ENCODE measurements at places on chromosomes 2 and 18. TPM values are rescaled to one million over a fixed set of nuclear protein-coding genes. Genes with fewer than 3 reads are reported as not detected.

DNA sequence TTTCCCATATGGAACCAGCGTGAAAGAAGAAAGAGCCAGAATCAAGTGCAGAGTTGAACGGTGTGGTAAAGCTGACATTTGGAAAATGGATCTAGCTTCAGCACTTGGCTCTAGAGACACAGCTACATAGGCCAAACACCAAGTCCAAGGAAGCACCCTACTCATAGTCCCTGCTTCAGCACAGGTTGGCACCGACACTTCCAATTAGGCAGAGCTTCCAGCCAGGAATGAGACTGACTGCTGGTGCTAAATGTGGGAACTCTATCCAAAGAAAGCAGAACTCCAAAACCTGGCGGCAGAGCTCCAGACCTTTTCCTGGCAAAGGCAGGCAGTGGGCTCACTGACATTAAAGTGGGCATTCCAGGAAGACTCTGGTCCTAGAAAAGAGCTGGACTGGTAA, 125.4 kb upstream of the CTNNA2 start:
- DNase-seq: no peak

DNA sequence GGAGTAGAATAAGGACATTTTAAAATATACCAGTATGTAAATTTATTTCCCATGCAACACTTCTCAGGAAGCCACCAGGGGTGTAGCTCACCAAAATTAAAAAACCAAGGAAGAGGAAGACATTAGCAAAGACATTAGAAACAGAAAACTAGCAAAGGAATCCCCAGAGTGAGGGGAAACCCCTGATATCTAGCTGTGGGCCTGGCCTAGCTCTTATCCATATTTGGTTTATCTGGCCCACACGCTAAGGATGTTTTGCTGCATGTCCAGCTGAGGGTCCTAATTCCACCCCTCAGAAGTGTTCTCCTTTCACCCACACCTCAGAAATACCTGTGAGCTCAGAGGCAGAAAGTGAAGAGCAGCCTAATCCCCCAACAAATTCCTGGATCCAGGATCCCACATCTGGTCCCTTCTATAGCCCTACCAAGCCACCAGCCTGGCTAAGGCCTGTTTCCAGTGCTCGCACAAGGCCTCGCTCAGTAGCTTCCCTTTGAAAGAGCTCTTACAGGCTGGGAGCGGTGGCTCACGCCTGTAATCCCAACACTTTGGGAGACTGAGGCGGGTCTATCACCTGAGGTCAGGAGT, 17.4 kb downstream of the OSBPL1A start:
- DNase-seq: no peak

GRCh38 chr18:69956665-69957620, 9.3 kb upstream of the CD226 start:
- DNase-seq: no peak

DNA sequence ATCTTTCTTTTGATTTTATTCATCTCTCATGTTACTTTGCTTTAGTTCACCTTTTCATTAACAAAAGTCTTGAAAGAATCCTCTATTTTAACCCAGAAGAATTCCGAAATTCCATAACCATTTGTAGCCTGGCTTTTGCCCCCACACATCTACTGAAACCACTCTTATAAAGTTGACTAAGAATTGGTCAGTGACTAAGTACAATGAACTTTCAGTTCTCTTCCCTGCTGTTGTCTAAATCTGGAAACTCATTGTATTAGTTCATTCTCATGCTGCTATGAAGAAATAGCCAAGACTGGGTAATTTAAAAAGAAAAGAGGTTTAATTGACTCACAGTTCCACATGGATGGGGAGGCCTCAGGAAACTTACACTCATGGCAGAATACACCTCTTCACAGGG, 49.9 kb upstream of the PNPT1 start:
- no peak for DNase-seq

GRCh38 chr2:70738159-70738558, 29.8 kb downstream of the ADD2 start:
- no peak for DNase-seq

- DNase-seq: no peak
Measured at GRCh38 chr2:230234845-230235244, 9.3 kb downstream of the SP140 start.

DNA sequence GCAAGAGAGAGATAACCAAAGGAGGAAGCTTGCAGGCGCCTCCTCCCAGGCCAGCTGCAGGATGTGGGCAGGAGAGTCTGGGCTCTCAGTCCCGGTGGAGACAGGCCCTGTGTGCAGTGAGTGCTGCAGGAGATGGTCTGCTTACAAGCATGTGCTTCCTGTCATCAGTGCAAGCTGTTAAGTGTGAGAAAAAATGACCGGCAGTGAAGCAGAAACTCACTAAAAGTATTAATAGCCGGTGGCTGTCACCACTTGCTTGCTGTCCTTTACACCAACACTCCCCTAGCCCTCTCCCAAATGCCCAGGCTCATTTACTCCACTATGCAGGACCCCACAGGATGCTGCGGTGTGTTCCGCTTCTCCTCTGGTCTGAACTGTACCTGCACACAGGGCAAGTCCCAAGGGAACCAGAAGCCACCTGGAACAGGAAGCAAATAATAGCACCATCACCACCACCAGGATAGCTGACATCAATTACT, 435.6 kb upstream of the HS6ST1 start:
- DNase-seq: no peak

- DNase-seq: peak; percentile 33
Measured at GRCh38 chr18:22813648-22814328, 119.3 kb upstream of the RBBP8 start.

DNA sequence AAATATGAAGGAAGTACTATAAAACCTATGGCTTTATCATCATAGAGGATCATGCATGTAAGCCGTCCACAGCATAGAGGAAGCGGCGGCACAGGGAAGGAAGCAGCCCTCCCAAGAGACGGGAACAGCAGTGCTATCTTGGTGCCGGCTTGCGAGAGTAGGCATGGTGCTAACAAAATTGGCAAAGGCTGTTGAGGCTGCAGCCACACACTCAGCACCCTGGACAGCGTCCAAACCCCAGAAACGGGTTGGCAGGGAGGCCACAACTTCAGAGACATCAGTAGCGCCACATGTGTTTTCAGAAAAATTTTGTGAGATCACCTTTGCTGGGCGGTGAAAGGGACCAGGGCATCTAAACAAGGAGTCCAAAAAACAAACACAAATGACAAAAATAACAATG, 37.7 kb downstream of the NETO1 start:
- no peak for DNase-seq

- DNase-seq: no peak
Measured at GRCh38 chr2:7450833-7451190, 533.6 kb downstream of the RNF144A start.

- peak; percentile 40 for DNase-seq
Measured at GRCh38 chr2:193584522-193584938, 1389.8 kb upstream of the TMEFF2 start.

DNA sequence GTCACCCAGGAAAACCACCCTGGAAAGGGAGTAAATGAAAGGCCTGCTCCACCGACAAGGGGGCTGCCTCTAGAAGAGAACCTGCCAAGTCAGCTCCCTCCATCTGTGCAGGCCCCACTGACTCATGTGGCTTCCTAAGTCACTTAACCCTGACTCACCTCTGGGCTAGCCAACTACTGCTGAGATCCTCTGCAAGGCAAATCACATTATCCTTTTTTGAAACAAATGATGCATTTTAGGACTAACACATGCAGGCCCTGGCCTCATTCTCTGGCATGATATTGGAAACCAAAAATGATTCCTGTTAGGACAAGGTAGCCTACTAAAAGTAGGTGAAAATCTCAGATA, 474.6 kb downstream of the EPHA4 start:
- peak; percentile 24 for DNase-seq

DNA sequence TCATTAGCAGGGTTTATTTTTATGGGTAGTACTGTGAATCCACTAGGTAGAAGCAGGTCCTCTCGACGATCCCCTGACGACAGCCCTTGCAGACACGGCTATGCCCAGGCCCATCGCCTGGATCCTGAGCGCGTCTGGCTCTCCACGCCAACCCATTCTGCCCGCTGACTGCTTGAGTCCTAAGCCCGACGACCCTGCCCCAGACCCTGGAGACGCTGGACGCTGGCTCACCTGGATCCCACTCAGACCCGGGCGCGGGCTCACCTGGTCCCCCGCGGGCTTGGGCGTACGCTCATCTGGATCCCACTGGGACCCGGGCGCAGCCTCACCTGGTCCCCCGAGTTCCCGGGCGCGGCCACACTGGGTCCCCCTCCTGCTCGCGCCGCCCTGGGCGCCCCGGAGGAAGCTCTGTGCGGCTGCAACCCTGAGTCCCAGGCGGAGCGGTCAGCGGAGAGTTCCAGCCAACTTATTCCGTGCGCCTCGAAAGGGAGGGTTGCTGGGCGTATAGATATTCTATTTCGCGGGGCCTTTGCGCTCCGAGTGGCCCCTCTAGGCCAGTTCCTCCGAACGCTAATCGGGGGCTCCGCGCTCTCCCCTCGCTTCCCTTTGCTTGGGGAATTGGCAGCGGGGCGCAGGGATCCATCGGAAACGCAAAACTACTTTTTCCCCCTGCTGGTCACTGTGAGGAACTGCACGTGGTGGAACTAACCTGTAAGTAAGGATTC, 22.4 kb upstream of the RMP24 start:
- DNase-seq: peak; percentile 25

Gene KCNS3
- 0.98 TPM for polyA plus RNA-seq

Gene AGXT
- polyA plus RNA-seq: not detected

Gene INHBB
- polyA plus RNA-seq: 7.2 TPM

Gene CABYR
- 15.2 TPM for polyA plus RNA-seq

Gene ACKR3
- 25.4 TPM for polyA plus RNA-seq

Gene GPC1
- 97.7 TPM for polyA plus RNA-seq

Gene SIX3
- polyA plus RNA-seq: 0.73 TPM

Gene FIGN
- 1.9 TPM for polyA plus RNA-seq

All from A549 (cell line).